ENCODE measurements at places on chromosomes 4 and X. TPM values are rescaled to one million over a fixed set of nuclear protein-coding genes. Genes with fewer than 3 reads are reported as not detected.

PNMA6E gene
- total RNA-seq = not detected

TEX13A gene
- total RNA-seq = not detected

ADGRL3 gene
- total RNA-seq = 31.5 TPM

CLDN2 gene
- total RNA-seq = not detected

GRPR gene
- 0.48 TPM for total RNA-seq

PLK4 gene
- not detected for total RNA-seq

CXorf58 gene
- 0.29 TPM for total RNA-seq

DMP1 gene
- total RNA-seq = not detected

NDNF gene
- 9.7 TPM for total RNA-seq

CCSER1 gene
- 7.6 TPM for total RNA-seq

DNA sequence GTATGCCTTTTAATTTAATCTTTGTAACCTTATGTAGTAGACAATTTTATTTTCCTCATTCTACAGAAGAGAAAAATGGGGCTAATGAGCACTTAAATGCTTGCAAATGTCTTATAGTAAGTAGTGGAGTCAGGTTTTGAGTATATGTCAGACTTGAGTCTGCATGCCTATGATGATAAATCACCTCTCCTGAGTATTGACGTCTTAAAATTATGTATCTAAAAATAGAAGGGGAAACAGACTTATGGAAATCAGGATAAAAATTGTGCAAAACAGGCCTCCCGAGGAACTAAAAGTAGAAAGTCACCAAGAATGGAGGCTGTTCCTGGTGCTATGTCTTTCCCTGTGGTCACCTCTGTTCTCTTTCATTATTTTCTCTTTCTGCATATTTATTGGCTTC lies 92.7 kb downstream of the STIM2 start:
- no peaks in the 10 kb centered on the region for H3K4me1 ChIP-seq
- no peaks in the 10 kb centered on the region for H3K36me3 ChIP-seq
- no peak for DNase-seq
- no peak overlapping the region for H3K27ac ChIP-seq
- no peak overlapping the region for H3K4me3 ChIP-seq
- H3K27me3 ChIP-seq = no peaks in the 10 kb centered on the region

DNA sequence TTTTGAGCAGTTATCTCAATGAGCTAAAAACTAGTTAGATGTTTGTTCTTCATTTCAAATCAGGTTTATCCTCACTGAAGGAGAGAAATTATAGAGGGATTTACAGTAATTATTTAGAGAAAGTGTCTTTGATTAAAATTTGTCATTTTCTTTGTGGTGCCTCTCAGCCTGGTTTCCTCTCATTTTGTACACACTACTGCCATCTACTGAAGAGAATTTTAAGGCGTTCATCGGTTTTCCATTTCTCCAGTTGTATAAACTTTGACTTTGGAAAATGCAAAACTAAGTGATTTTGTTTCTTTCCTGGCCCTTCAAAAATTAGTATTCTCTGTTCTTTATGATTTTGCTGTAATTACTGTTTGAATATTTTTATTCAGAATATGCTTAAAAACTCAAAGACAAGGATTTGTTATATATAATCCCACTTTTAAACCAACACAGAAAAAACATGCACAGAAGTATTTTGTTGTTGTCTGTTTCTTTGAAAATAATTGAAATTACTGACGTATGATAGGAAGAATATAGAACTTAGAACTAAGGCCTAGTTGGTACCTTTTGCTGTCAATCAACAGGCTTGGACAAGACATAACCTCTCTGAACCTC lies 34.4 kb upstream of the ANXA3 start:
- H3K36me3 ChIP-seq = no peaks in the 10 kb centered on the region
- no peak for DNase-seq
- no peak overlapping the region for H3K4me3 ChIP-seq
- no peaks in the 10 kb centered on the region for H3K27me3 ChIP-seq
- H3K27ac ChIP-seq = no peak overlapping the region

GRCh38 chr4:7863911-7864681 lies 75.6 kb downstream of the AFAP1 start:
- H3K27me3 ChIP-seq = no peaks in the 10 kb centered on the region
- H3K36me3 ChIP-seq = no peaks in the 10 kb centered on the region
- no peaks in the 10 kb centered on the region for H3K4me1 ChIP-seq
- H3K27ac ChIP-seq = no peak overlapping the region

GRCh38 chr4:29861307-29861706 lies 858.9 kb upstream of the PCDH7 start:
- no peaks in the 10 kb centered on the region for H3K4me1 ChIP-seq
- no peak overlapping the region for H3K4me3 ChIP-seq
- DNase-seq = no peak
- no peaks in the 10 kb centered on the region for H3K36me3 ChIP-seq
- H3K27me3 ChIP-seq = no peaks in the 10 kb centered on the region
- H3K27ac ChIP-seq = no peak overlapping the region

DNA sequence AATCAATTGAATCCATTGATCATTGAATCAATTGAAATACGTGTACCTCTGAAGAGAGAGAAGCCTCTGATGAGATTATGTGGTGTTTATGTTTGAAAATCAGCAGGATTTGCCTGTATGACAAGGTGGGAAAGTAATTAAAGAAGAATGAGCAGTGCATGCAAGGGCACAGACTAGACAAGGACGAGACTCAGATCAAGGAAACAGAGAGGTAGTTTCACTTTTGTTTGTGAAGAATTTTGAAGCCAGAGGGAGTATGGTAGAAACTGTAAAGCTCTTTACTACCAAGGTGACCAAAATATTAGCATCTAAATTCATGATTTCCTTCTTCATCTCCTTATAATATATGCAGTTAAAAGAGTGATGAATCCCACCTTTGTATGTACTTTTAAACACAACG lies 1830.0 kb upstream of the IGFBP7 start:
- no peak overlapping the region for H3K27ac ChIP-seq
- DNase-seq = no peak
- no peak overlapping the region for H3K4me3 ChIP-seq
- no peaks in the 10 kb centered on the region for H3K27me3 ChIP-seq
- no peaks in the 10 kb centered on the region for H3K4me1 ChIP-seq
- H3K36me3 ChIP-seq = no peaks in the 10 kb centered on the region

DNA sequence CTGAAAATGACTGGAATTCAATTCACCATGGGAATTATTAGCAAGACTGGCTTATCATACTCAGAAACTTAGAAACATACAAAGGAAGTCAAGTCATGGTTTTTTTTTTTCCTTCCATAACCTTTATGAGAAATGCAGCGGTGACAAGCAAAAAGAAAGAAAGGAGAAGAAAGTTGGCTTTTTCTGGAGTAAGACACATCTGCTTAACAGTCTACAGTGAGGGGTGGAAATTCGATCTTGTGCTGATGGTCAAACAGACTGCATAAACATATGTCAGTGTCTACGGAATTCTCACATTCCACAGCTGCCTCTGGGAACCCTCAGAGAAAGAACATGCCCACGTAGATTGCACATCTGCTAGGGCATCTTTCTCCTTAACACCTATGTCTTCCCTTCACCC lies 54.6 kb downstream of the PROM1 start:
- H3K4me1 ChIP-seq = no peaks in the 10 kb centered on the region
- no peaks in the 10 kb centered on the region for H3K36me3 ChIP-seq
- no peak overlapping the region for H3K27ac ChIP-seq
- no peak overlapping the region for H3K4me3 ChIP-seq

- peak overlapping the region; percentile 90 for H3K27ac ChIP-seq
- H3K4me3 ChIP-seq = peak overlapping the region; percentile 46
- no peaks in the 10 kb centered on the region for H3K4me1 ChIP-seq
- DNase-seq = no peak
- H3K36me3 ChIP-seq = no peaks in the 10 kb centered on the region
Measured at GRCh38 chrX:130165181-130165702, 399 bp downstream of the AIFM1 start.

DNA sequence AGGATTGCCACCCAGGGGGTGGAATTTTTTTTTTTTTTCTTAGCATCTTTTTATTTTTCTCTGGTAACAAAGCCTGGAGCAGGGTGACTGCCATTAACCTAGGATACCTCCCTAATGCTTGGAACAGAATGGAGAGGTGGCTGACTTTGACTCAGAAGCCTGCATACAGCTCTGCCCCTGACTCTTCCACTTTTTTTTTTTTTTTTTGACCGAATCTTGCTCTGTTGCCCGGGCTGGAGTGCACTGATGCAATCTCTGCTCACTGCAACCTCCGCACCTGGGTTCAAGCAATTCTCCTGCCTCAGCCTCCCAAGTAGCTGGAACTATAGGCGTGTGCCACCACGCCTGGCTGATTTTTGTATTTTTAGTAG lies 341 bp upstream of the SLC2A9 start:
- peak overlapping the region; percentile 4 for H3K27ac ChIP-seq
- H3K27me3 ChIP-seq = no peaks in the 10 kb centered on the region

GRCh38 chrX:15873566-15873965 lies 19.0 kb upstream of the AP1S2 start:
- H3K4me3 ChIP-seq = no peak overlapping the region
- H3K27me3 ChIP-seq = no peaks in the 10 kb centered on the region
- H3K27ac ChIP-seq = no peak overlapping the region
- no peaks in the 10 kb centered on the region for H3K4me1 ChIP-seq
- no peak for DNase-seq

DNA sequence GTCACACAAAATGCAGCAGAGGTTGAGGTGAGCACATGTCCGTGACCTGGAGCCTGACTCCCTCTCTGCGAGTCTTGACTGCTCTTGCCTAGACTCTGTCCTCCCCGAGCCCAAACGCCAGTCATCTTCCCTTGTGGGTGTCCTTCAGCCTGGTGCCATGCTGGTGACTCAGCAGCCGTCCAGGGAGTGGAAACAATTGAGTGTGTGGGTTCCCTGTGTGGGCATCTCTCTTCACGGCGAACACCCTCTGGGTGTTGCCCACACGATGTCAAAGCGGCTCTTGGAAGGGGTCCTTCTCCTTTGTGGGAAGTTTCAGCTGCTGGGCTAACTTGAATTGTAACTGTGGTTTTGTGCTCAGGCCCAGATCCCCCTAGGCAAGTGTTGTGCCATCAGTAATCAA lies 17.5 kb upstream of the MSANTD1 start:
- no peak overlapping the region for H3K27ac ChIP-seq
- no peaks in the 10 kb centered on the region for H3K36me3 ChIP-seq
- no peaks in the 10 kb centered on the region for H3K4me1 ChIP-seq
- DNase-seq = no peak

GRCh38 chr4:2767705-2768074 lies 11.6 kb upstream of the TNIP2 start:
- H3K4me3 ChIP-seq = no peak overlapping the region
- H3K27me3 ChIP-seq = no peaks in the 10 kb centered on the region
- H3K27ac ChIP-seq = no peak overlapping the region
- no peaks in the 10 kb centered on the region for H3K4me1 ChIP-seq

DNA sequence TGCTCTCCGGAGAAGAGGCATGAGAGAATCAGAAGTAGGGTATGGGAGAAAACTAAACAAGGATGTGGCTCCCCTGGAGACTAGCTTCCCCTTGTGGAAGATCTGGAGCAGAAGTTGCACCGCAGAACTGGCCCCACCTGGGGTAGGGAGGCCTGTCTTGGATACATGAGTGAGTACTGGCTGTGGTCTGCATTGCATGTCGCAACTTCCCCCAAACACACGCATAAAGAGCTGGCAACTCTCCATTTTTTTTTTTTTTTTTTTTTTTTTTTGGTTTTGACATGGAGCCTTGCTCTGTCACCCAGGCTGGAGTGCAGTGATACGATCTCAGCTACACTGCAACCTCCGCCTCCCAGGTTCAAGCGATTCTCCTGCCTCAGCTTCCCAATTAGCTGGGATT lies 119.9 kb downstream of the EGF start:
- H3K27me3 ChIP-seq = no peaks in the 10 kb centered on the region
- no peak for DNase-seq
- H3K36me3 ChIP-seq = no peaks in the 10 kb centered on the region
- H3K4me3 ChIP-seq = no peak overlapping the region

DNA sequence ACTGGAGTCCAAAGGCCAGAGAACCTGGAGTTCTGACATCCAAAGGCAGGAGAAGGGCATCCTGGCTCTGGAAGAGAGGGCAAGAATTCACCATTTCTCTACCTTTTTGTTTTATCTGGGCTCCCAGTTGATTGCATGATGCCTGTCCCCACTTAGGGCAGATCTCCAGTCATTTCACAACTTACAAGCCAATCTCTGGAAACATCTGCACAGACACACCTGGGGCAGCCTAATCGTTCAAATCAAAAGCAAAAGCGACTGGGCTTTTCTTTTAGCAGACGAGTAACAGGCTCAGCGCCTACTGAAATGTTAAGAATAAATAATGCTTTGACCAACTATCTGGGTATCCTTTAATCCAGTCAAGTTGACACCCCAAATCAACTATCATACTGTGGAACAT lies 136.0 kb upstream of the NPY2R start:
- H3K27ac ChIP-seq = no peak overlapping the region
- no peak for DNase-seq
- no peaks in the 10 kb centered on the region for H3K36me3 ChIP-seq

DNA sequence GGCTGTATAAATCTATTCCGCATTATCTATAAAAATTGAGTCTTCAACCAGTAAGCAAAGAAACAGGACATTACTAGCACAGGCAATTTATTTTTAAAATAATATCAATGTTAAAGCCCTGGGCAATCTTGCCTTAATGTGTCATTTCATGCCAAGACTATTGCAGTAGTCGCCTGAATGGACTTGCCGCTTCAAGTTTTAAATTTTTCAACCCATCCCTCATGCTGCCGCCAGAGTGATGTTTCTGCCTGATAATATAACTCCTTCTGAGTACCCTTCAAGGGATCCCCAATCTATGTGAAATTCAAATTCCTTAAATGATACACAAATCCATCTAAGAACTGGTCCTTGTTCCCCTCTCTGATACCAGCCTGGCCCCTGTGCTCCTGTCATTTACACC lies 66.9 kb downstream of the PRSS12 start:
- no peak overlapping the region for H3K4me3 ChIP-seq
- DNase-seq = no peak
- H3K27me3 ChIP-seq = no peaks in the 10 kb centered on the region
- no peaks in the 10 kb centered on the region for H3K4me1 ChIP-seq

DNA sequence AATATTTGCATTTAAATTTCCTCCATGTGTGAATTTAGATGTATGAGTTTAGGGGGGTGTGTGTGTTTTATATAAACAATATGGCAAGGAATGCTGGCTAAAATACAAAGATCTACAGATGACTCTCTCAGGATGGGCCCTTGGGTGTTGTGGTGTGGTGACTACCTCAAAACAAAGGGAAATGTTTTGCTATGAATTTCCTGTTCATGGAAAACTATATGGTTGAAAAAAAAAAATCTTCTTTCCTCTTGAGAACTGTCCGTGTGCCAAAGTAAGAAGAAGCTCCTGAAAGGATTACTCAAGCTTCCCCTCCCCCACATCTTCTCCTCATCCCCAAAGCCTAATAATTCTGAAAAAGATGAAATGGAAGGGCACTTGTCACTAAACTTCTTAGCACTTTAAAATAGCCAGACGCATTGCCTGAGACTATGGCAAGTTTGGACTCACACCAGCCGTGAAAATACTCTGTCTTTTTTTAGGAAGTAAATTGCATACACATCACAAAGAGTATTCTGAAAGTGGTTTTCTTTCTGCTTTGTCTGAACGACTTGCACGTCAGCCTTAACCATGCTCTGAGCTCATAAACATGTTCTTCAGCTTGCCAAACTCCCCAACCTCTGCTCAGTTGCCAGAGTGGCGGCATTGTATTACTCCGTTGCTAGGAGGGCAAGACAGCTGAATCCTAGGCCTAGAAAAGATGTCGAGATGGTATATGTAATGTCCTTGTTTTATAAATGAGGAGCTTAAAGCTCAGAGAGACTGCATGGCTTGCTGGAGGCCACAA lies 250.4 kb upstream of the JADE1 start:
- DNase-seq = peak; percentile 37
- no peaks in the 10 kb centered on the region for H3K27me3 ChIP-seq
- H3K4me1 ChIP-seq = no peaks in the 10 kb centered on the region
- peak overlapping the region; percentile 62 for H3K27ac ChIP-seq
- H3K36me3 ChIP-seq = no peaks in the 10 kb centered on the region

GRCh38 chrX:7941390-7942042 lies 14.3 kb upstream of the PNPLA4 start:
- H3K4me3 ChIP-seq = no peak overlapping the region
- DNase-seq = no peak
- no peak overlapping the region for H3K27ac ChIP-seq
- no peaks in the 10 kb centered on the region for H3K36me3 ChIP-seq
- no peaks in the 10 kb centered on the region for H3K27me3 ChIP-seq
- H3K4me1 ChIP-seq = no peaks in the 10 kb centered on the region
